NCI-H526 treated with DMSO at 0.1 percent for 48 hours (cell line): ENCODE measurements at places on chromosomes 12 and 14.

DNA sequence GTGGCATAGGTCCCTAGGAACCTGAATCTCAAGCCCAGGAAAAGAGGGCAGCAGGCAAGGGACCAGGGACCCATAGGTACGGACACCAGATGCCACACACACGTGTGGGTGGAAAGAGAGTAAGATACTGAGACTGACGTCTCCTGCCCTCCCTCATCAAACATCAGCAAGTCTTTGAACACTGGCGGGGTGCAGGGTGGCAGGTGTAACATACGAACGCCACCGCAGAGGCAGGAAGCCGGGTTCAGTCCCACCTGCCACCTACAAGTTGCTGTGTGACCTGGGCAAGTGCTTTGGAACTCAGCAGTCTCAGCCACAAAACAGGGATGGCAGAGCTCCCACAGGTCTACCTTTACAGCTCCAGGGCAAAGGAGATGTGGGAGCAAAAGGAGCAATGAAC lies 11.1 kb downstream of the ACTN1 start:
- no peak for DNase-seq

DNA sequence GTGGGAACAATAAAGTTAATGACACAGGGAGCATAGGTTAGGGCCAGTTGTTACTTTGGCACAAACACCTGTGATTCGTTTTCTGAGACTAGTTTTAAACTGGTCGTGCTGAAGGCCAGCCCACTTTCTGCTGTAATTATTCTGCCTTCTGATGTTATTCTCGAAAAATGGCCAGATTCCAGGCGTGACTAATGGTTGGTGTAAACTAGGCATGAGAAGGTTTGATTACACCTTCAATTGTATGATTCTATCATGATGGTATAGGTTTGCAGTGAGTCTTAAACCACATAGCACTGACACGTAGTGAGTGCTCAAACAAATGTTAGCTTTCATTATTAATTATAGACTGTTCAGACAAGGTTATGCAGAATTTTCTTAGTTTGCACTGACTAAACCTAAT lies 39.0 kb downstream of the CKB start:
- no peak for DNase-seq

- no peak for DNase-seq
Observed at GRCh38 chr12:88081247-88081646, 52.0 kb upstream of the C12orf50 start.

GRCh38 chr14:55701638-55702037 lies 121.6 kb downstream of the KTN1 start:
- DNase-seq, result no peak

- DNase-seq, result no peak
Observed at GRCh38 chr14:65351493-65352194, 60.9 kb upstream of the FUT8 start.

GRCh38 chr12:29216797-29217575 lies 67.9 kb downstream of the FAR2 start:
- DNase-seq, result no peak

DNA sequence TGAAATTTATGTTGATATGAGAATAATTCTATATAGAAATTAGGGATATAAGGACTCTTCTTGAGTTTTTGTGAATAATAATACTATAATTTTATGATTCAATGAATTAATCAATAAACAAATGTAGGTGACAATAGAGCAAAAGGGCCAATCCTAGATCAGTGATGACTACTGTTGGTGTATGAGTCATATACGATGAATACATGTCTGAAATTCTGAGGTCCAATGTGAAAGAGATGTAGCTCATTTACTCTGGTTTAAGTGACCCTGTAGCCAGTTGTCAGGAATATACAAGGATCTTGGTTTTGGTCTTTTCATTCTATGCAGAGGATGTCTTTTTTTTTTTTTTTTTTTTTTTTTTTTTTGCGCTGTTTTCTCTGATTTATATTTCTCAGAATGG lies 72.1 kb upstream of the RTL1 start:
- DNase-seq, result no peak

- no peak for DNase-seq
Observed at GRCh38 chr14:58598028-58598803, 39.5 kb upstream of the DACT1 start.

DNA sequence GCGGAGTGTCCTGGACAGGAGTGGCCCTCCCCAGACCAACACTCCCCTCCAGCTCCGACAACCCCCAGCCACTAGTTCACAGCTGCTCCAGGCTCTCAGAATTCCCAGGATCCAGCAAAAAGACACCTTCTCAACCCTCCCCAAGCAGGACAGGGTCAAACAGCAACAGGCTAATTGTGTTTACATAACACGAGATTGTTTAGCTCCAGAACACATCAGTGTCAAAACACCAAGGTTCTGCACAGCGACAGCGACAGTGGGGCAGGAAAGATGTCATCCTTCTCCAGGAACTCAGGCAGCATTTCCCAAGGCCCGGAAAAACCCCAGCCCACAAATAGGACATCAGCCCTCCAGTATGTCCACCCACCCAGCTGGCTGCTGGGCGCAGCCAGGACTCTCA lies 16.5 kb downstream of the ITPK1 start:
- no peak for DNase-seq

GRCh38 chr14:22613736-22614239 lies 15.7 kb downstream of the ABHD4 start:
- no peak for DNase-seq

- DNase-seq, result no peak
Observed at GRCh38 chr12:26846416-26846815, 13.4 kb upstream of the ITPR2 start.

GRCh38 chr14:43651896-43652295 lies 855.2 kb downstream of the FSCB start:
- DNase-seq, result no peak

DNA sequence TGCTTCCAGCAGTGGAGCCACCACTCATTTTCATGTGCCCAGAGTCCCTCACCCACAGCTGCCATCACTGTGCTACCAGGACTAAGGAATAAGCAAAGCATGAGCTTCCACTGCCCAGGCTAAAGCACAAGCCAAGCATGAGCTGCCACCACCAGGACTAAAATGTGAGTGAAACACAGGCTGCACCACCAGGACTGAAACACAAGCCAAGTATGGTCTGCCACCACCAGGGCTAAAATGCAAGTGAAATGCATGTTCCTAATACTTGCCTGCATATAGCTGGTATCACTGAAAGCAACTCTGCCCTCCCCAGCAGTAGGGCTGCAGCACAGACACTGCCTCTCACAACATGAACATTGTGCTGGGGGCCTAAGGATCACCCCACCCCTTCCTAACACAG lies 30.0 kb downstream of the CEP83 start:
- DNase-seq, result no peak

DNA sequence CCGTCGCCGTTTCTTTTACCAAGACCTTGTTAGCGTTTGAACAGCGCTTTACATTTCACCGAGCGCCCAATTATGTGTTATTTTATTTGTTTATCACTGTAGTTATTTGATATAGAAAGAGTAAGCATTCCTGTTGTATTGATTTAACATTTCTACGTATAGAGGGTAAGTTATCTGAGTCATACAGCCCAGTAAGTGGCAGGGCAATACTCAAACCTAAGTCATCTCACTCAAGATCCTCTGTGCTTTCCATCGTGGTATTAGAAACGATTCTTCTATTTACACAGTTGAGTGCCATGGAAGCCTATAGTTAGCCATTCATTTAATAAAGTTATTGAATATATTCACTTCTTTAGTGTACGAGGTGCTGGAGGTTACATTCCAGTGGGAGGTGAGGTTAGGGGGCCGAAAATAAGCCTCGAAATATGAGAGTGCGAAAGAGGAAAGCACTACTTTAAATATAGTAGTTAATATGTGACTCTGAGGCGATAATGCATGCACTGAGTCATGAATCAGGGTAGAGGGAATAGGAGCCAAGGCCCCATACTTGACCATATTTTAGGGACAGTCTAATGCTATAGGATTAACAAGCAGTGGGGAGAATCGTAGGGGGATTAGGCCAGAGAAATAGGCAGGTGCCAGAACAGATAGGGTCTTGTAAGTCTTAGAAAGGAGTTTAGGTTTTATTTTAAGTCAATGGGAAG lies 629 bp downstream of the RAD51AP1 start:
- no peak for DNase-seq

GRCh38 chr12:53328043-53328435 lies 6.6 kb upstream of the AAAS start:
- DNase-seq, result no peak

DNA sequence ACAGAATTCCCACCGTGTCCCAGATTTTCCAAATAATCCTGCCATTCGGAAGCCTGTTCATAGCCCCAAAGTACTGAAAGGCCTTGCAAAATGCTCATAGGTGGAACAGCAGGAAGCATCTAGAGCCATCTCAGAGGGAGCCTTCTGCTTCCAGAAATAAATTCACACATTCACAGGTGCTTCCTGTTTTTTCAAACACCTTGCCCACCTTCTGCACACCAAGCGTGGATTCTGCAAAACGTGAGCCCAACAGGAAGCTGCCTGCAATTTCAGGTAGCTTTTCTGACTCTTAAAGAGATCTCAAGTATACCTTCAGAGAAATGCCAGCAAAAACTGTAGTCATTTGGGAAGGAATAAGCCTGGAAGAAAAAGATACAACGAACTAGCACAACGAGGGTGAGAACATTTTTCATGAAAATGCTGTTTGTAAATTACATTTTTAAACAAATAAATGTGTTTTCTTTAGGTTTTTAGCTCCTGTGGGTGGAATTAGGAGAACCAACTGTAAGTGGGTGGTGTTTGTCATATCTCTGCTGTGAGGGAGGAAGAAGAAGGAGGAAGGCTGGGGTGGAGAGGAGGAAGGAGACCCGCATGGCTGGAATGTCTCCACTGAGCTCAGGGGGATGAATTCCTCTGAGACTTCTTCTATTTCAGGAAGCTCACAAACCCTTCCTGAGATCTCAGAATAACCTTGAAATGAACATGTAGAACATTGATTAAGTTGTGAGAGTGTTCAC lies at the start of gene IFNG-AS1:
Gene IFNG-AS1 (plus strand): TSS at position 264 of the 737 bp plus-strand sequence.
- no peak for DNase-seq

DNA sequence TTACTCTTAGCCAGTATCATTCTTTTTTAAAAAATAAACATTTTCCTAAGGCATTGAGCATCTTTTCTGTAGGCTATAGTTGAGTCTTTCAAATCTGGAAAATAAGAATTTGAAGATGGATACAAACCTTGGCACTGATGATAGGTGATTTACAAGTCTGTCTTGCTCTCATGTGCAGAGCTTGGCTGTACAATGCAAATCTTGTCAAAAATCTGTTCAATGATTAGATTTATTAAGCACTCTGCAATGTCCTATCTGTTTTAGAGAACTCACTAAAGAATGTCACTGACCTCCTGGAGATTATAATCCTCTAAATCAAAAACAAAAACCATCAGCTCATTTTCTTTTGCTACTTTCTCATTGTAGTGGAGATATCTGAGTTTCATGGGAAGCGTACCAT lies 42.8 kb upstream of the AMIGO2 start:
- no peak for DNase-seq

GRCh38 chr12:124030510-124030909 lies 57.5 kb downstream of the ZNF664 start:
- DNase-seq, result no peak

DNA sequence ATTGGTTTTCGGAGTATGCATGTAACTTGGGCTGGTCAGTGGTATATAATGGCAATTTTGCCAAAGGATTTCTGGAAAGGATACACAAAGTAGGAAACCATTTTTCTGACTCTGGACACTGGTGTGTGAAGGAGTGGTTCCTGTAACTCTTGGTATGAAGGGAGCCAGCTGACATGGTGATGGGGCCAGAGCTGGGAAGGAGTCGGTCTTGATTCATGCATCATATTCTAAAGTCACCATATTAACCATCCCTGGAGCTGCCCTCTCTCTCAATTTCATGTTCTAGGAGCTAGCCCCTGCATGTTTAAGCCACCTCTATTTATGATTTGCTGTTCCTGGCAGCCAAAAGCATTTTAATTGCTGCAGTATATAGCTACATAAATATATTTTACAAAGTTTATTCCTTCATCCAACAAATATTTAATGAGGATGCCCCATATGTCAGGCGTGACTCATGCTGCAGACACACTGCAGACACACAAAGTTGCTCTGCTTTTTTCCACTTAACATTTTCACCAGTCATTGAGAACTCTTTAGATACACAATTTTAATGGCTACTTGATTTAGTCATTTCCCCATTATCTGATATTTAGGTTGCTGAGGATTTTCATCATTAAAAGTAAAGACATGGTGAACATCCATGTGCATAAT lies 78.7 kb upstream of the PSMC1 start:
- no peak for DNase-seq

DNA sequence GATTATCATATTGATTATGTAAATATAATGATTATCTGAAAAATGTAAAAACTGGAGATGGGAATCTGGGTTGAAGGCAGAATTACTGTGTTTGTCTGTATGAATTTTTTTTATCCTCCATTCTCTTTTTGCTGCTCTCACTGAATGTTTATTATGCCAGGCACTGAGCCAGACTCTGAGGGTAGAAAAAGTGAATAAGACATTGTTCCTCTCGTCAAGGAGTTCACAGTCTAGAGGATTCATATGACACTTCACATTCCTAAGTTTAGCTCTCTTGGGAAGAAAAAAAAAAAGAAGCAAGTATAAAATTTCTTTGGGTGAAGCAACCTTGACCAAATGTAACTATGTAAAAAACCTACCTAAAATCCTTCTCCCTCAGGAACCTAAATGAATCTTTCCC lies 120.9 kb upstream of the LMO3 start:
- no peak for DNase-seq

GRCh38 chr12:70249903-70250302 lies 6.7 kb downstream of the CNOT2 start:
- no peak for DNase-seq

GRCh38 chr14:78432046-78432445 lies 261.9 kb downstream of the NRXN3 start:
- no peak for DNase-seq

- no peak for DNase-seq
Observed at GRCh38 chr14:61588419-61588901, 106.9 kb upstream of the HIF1A start.

DNA sequence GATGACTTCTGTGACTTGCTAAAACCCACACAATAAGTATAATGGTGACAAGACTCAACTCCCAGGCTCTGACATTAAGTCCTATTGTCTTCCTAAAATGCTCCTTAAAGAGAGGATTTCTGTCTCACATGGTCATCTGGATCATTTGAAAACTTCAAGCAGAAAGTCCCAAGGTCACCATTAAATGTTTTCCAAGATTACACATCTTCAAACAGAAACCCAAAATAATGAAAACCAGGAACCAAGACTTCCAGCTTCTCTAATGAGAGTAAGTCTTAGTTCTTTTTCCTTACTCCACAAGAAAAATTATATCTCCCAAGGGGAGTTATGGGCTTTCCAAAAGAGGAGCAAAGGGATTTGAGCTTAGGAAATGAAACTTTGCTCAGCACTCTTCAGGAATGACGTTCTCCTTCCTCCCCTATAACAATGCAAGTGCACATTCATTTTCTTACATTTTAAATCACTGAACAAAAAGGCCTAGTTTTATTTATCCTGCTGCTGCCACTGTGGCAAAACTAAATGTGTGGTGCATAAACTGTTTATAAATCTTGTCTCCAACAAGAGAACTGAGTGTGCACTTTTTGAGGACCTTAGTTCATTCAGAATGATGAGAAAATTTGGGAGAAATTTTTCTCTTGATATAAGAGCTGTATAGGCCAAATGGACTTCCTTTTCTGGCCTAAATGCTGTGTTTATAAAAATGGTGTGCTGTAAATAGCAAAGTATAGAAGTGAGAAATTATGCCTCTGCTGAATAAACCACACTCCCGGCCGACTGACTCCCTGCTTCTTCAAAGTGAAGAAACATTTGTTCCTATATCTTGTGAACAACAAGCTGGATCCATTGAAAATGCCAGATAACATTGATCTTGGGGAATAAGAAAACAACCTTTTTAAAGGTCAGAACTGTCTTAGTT lies 148.4 kb upstream of the PLEKHG7 start:
- no peak for DNase-seq
